ENCODE measurements at places on chromosomes 3 and 15.

DNA sequence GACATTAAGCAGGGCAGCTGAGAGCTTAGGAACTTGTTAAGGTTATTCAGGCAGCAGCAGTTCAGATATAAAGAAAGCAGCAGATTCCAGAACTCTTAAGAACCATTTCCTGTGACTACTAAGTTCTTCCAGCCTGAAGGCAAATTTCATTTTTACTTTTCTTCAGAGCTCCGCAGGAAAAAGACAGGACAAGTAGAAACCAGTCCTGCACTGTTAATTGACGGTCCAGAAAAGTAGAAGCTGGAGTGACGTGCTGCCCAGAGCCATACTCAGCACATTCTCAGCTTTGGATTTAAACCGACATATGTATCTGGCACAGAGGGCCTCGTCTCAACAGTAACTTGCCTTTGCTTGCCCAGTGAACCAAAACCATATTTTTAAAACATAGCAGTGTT is 219.4 kb upstream of the STRIT1 start:
- no peak for DNase-seq

GRCh38 chr3:191321019-191321767 is 8.0 kb upstream of the CCDC50 start:
- DNase-seq: no peak

DNA sequence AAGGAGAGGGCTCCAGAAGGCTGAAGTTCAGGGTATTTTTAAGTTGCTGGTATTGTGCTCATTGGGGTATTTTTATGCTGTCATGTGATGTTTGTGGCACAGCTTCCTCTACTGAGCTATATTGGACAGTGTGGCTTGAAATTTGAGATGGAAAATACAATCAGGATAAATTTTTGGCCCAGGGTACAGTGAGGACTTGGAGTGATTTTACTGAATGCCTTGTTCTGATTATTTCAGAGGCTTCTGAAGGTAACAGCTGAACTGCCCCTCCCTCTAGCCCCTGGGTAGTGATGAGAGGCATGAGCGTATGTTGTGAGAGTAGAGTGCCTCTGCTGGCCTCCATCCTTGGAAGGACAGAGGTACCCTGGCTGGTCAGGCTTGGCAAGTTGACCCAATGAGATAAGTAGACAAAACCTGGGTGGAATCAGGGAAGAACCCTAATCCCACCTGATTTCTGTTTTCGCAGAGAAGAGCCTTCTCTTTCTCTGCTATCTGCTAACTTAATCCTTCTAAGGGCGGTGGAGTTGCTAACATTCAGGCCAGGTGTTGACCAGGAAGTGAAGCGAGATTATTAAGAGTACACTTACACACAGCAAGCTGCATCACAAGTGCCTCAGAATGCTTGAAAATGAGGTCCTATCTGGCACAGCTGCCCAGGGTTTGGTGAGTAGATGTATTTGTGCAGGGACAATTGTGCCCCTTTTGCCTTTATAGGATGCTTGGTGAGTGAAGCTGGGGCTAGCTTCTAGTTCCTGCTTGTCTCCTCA is 98.1 kb upstream of the CLSTN2 start:
- no peak for DNase-seq

- no peak for DNase-seq
These were observed 44.1 kb downstream of the CPN2 start for GRCh38 chr3:194306771-194307640.

GRCh38 chr3:53650928-53651661 is 156.7 kb downstream of the CACNA1D start:
- DNase-seq: no peak

DNA sequence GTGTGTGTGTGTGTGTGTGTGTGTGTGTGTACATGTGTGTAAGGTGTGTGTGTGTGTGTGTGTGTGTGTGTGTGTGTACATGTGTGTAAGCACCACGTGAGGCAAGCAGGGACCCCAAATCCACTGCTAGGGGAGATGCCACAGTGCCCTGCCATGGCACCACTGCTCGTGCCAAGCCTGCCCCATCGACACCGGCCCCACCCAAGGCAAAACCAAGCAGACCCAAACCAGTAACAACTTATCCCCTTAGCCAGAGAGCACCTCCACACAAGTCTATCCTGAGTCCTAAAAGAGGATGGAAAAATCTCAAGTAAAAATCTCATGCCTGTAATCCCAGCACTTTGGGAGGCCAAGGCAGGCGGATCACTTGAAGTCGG is 45.1 kb downstream of the BDH1 start:
- no peak for DNase-seq

DNA sequence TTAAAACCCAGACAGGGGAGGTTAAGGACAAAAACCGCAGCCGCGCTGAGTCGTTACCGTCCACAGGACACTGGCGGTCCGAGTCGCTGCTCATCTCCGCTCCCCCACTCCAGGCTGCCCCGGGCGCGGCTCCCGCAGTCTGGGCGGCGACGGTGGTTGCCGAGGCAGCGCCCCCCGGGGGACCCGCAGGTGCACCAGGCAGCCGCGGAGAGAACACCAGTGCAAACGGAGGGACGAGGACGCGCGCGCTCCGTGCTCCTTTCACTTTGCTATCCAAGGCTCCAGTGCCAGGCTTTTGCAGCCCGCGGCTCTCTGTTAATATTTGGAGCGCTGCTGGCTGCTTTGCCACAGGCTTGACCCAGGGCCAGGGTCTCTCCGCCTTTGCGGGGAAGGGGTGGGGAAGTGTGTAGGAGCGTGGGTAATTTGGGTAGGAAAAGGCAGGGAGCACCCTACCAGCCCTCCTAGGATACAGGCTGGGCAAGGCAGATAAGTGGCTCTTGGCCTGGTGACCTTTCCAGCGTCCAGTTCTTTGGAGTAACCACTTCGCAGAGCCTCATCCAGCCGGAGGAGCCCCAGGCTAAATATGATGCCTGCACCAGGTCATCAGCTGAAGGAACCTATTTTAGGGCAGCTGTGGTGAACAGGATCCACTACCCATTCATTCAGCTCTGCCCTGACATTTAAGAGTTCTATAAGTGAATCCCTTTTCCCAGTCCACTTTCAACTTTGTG is at the start of gene GADL1:
Gene GADL1, minus strand, starts transcription at position 141 of the 731 bp plus-strand sequence. Its CDS starts 47 bp downstream, at position 94.
- DNase-seq: no peak

DNA sequence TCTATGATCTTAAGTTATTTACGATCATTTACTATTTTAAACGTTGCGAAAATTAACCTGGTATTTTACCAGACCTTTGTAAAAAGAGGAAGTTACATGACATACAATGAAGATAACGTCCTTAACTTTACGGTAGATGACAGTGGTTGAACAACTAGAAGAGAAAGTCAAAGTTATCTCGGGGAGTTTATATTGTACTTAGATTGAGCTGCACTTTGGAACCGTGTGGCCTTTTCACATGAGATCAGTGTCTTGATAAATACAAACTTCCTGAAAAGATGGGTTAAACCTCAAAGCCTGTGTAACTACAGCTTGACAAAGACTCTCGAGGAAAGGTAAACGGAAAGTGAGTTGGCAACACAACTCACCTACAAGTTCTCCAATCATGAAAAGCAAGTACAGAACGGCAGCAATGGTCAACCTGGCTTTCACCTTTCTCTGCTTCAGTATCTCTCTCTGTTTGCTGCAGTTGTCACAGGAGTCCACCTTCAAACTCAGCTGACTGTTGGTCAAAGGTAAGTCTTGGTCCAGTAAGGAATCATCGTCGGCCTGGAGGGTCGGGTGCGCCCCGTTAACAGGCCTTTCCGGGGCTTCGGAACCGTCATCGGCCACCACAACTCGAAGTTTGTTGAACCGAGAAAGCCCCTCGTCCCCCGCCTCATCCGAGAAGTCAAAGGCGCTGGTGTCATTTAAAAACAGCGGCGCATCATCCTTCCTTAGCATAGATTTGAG is 793 bp downstream of the SLC30A4 start:
- peak; percentile 13 for DNase-seq

- DNase-seq: no peak
These were observed 60.9 kb upstream of the TJP1 start for GRCh38 chr15:29883126-29883525.

DNA sequence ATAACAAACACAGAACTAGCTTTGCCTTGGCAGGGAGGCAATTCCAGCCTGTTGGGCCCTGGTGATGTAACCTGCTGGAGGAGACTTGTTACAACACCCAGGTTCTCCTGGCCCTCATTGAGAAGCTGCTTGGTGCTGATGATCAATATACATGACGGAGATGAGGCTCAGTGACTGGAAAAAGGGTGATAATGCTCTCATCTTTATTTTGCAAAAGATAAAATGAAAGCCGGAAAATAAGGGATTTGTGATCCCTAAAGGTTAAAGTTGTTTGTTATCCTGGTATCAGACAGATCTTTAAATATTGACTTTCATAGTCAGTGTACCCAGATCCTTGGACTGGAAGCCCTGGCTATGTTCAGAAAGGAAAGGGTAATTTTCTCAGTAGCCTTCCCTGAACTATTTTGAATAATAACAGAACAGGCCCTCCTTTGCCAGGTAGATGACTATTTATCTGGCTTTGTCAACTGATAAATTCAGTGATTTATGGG is 118.9 kb upstream of the MEIS2 start:
- DNase-seq: no peak

DNA sequence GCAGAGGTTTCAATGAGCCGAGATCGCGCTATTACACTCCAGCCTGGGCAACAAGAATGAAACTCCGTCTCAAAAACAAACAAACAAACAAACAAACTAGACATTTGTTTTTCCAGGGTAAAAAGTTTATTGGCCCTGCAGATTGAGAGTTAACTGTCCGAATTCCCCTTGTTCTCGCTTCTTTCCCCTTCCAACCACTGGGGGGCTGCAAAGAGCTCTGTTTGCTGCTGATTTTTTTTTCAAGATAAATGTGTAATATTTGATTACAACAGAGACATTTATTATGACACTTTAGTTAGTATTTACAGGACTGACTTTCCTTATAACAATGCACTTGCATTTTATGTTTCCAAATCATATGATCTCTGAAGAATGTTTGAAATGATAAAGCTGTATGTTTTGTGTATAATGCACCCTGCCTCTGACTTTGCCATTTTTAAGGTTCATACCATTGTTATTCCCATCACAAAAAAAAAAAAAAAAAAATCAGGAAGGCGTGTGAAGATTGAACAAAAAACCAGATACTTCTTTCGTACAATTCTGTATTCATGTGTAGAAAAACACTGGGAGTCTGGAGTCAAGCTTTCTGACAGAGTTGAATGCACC is 2.8 kb downstream of the CLSTN2 start:
- no peak for DNase-seq

DNA sequence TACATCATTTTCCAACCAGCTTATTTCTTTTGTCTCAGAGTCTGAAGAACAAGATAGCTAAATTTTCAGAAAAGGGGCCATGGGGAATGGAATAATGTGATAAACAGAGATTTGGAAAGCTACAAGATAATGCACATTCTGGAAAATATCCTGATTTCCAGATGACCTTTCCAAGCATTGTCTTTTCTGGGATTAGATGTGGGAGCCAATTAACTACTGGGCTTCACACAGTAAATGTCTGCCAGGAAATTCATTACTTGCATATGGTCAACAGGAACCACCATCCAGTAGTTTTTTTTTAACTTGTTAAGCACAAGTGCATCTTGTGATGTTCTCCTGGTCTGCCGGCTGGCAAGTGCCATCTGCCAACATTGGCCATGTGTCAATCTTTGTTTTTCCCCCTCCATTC is 131.1 kb upstream of the BFSP2 start:
- no peak for DNase-seq

DNA sequence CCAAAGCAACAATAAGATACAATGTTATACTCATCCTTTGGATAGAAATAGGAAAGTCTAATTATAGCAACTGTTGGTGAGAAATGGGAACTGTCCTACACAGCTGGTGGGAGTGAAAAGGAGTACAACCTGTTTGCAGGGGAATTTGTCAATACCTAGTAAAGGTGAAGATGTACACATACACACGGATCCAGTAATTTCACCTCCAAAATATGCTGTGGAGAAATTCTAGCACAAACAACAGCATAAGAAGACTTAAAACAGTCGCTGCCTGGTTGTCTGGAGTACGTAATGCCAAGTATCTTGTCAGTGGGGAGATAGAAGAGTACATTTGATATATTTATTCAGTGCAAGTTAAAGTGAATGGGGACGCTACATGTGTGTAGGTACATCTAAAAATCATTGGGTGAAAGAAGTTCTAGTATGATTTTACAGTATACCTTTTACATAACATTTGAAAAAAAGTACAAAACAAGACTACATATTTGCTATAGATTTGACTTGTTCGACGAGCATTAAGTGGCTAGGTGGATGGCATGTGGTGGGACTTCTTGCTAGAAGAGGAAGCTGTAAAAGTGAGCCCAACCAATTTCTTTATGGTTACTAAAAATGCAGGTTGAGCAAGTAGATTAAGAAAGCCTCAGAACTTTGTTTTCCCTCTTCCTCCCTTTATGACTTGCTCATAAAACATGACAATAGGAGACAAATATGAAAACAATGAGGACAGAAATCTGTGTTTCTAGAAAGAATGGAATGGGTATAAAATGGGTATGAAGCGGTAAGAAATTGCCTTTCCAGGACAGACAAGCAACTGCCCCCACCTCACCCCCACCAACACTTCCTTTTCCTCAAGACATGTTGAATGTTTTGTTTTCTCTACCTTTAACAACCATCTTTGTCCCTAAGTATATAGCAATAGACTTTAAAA is 50.2 kb upstream of the CCR4 start:
- no peak for DNase-seq

- DNase-seq: no peak
These were observed 1.3 kb downstream of the ABHD2 start for GRCh38 chr15:89089316-89090230.

GRCh38 chr3:36941162-36941561 is 3.7 kb downstream of the TRANK1 start:
- no peak for DNase-seq

- DNase-seq: no peak
These were observed 7.3 kb downstream of the CSK start for GRCh38 chr15:74789171-74789631.

DNA sequence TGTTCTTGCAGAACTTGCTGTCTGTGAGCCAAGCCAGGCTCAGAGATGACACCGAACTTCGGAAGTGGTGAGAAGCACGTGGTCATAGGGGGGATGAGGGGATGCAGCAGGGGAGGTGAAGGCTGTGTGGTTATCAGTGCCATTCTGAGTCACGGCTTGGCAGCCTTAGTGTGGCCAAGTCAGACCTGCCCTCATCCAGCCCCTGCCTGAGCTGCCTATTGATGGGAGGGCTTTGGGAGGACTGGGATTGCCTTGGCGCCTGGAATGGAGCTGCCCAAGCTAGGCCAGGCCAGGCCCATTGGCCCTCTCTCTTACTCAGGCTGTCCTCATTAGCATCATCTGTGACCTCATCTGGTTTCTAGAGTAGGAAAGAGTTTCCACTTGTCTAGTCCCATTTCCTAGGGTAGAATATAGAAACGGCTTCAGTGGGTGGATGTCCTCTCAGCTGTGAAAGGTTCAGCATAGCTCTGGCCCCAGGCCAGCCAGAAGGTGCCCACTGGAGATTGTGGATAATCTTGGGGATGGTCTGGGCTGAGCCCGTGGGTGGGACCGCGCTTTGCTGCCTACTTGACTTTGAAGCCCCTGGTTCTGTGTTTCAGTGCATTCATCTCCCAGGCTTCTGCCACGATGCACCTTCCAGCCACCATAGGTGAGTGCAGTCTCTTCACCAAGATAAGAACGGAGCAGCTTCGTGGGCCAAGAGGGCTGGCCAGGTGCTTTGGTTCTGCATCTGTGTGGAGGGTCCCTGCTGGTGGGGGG is 7.2 kb downstream of the FAH start:
- DNase-seq: no peak

- DNase-seq: no peak
These were observed 58.5 kb downstream of the CRYBG3 start for GRCh38 chr3:97880267-97880666.
